Activated CD4-positive, alpha-beta memory T cell treated with anti-CD3 and anti-CD28 coated beads for 36 hours (primary cell): ENCODE measurements at places on chromosomes 4 and X. TPM values are rescaled to one million over a fixed set of nuclear protein-coding genes. Genes with fewer than 3 reads are reported as not detected.

DUX4 gene
- not detected for total RNA-seq

ESX1 gene
- not detected for total RNA-seq

TCEAL2 gene
- 0.40 TPM for total RNA-seq

SFRP2 gene
- not detected for total RNA-seq

PPP1R2C gene
- not detected for total RNA-seq

DCAF12L2 gene
- total RNA-seq = not detected

DCAF4L1 gene
- total RNA-seq = 0.10 TPM

ADH1B gene
- not detected for total RNA-seq

EGFL6 gene
- total RNA-seq = 0.58 TPM

MND1 gene
- total RNA-seq = 32.0 TPM

MAGEB1 gene
- not detected for total RNA-seq

PDK3 gene
- 39.8 TPM for total RNA-seq

GRCh38 chr4:183905081-183905592 is at the start of gene STOX2:
STOX2 (plus strand) TSS chr4:183905307; CDS start chr4:183906791, 1,484 bp downstream.
- DNase-seq = peak; percentile 22

DNA sequence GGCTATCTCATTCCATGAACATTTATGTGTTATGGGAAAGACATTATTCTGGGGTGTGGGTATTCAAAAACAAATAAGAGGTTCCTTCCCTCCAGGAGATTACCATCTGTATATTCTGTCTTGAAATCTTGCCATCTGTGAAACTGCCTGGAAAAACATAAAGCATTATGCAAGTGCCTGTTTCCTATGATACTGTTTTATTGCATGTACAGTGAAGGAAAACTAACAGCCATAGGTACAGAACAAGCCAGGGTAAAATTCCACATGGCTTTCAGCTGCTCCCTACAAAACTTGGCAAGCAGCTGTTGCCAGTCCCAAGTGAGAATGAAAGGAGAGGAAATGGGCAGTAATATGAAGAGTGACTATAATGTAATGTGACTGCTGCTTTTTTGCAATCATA is 136.0 kb downstream of the GUCY2F start:
- no peak for DNase-seq

- DNase-seq = no peak
Measured at GRCh38 chr4:189845145-189845846, 95.4 kb upstream of the FRG1 start.

DNA sequence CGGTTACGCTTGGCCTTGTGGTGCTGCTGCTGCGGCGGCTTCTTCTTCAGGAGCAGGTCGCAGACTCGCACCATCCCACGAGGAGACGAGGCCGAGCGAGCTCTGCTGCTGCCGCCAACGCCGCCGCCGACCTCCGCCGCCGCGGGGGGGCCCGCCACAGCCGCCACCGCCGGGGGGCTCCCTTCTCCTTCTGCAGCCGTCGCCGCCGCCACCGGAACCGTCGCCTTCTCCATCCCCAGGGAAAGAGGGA is 237 bp downstream of the ANKRD17 start:
- DNase-seq = no peak

DNA sequence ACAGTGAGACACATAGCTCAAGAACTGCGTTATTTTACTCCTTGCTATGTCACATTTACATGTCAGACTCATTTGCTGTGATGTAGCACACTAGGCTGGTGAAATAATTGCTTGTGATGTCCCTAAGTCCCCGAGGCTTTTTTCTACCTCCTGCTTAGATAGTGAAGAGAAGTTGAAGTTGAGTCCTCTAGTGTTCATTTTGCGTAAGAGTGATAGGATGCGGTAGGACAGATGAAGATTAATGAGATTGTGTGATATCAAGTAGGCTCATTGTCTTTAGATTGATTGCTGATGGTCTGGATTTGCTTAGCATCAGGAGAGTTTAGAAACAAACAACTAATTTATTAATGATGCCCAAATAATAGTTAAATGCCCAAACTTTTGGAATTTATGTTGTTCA is 173.6 kb upstream of the NUDT6 start:
- no peak for DNase-seq

DNA sequence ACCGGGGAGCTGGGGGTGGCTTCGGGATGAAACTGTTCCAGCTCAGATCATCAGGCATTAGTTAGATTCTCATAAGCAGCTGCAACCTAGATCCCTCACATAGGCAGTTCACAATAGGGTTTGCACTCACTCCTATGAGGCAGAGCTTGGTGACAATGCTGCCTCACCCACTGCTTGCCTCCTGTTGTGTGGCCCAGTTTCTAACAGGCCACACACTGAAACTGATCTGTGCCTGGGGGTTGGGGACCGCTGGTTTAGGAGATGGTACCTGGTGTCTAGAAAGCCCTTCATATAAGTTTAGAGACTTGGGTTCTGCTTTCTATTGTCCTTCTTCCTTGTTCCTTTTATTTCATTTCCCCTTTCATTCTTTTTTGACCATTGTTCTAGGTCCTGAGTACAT is 234.2 kb downstream of the FRAS1 start:
- DNase-seq = no peak

GRCh38 chr4:24680746-24681448 is 96.5 kb upstream of the DHX15 start:
- no peak for DNase-seq

- DNase-seq = no peak
Measured at GRCh38 chr4:30957706-30958105, 237.5 kb downstream of the PCDH7 start.

- DNase-seq = peak; percentile 20
Measured at GRCh38 chrX:78979789-78980464, 34.7 kb downstream of the P2RY10 start.

DNA sequence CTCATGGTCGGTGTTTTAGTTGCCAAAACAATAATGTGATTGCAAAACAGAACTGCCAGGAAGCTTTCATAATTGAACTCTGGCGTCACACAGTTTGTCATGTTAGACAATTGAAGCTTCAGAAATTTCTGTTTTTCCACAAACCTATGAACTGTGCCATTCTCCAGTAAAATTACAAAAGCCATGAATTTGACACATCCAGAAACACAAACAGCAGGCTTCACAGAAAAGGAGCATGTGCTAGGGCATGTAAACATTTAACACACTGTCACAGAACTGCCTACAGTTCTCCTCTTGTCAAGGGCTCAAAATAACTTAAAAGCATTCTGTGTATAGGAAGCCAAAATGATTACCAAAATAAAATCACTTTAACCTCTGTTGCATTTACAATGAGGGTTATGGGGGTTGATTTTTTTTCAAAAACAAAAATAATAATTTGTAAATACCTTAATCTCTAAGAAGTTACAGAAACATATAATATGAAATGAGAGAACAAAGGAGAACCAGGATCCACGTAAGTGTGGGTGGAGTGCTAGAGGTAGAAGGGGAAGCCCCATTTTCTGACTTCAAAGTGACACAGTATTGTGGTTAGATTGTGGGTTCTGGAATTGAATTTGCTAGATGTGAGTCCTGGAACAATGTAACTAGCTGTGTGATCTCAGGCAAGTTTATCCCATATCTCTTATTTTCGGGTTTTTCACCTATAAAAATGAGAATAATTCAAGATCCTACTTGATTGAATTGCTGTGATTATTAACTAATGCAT is 295.0 kb downstream of the CENPC start:
- DNase-seq = no peak

- DNase-seq = no peak
Measured at GRCh38 chrX:44006081-44006480, 32.9 kb upstream of the NDP start.

GRCh38 chr4:122309988-122310626 is 68.7 kb upstream of the ADAD1 start:
- DNase-seq = no peak

GRCh38 chr4:110484029-110484428 is 8.1 kb downstream of the ENPEP start:
- no peak for DNase-seq

- no peak for DNase-seq
Measured at GRCh38 chr4:111435986-111436744, 709.1 kb upstream of the FAM241A start.

GRCh38 chrX:83260288-83260687 is 247.8 kb upstream of the POU3F4 start:
- DNase-seq = no peak

- peak; percentile 8 for DNase-seq
Measured at GRCh38 chr4:76515975-76516843, 81.2 kb downstream of the SHROOM3 start.

- DNase-seq = peak; percentile 64
Measured at GRCh38 chr4:77821775-77822174, 2.6 kb upstream of the CNOT6L start.

DNA sequence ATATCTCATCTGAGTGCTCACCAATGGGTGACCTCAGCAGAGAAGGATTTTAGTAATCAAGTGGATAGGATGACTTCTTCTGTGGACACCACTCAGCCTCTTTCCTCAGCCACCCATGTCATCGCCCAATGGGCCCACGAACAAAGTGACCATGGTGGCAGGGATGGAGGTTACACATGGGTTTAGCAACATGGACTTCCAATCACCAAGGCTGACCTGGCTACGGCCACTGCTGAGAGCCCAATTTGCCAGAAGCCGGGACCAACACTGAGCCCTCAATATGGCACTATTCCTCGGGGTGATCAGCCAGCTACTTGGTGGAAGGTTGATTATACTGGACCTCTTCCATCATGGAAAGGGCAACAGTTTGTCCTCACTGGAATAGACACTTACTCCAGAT is 97.4 kb downstream of the LCORL start:
- no peak for DNase-seq

- DNase-seq = no peak
Measured at GRCh38 chr4:53009824-53010223, 147.7 kb downstream of the RASL11B start.

- DNase-seq = no peak
Measured at GRCh38 chr4:152626790-152627189, 53.0 kb downstream of the TMEM154 start.

GRCh38 chrX:110036162-110037033 is 33.5 kb downstream of the TMEM164 start:
- DNase-seq = no peak

DNA sequence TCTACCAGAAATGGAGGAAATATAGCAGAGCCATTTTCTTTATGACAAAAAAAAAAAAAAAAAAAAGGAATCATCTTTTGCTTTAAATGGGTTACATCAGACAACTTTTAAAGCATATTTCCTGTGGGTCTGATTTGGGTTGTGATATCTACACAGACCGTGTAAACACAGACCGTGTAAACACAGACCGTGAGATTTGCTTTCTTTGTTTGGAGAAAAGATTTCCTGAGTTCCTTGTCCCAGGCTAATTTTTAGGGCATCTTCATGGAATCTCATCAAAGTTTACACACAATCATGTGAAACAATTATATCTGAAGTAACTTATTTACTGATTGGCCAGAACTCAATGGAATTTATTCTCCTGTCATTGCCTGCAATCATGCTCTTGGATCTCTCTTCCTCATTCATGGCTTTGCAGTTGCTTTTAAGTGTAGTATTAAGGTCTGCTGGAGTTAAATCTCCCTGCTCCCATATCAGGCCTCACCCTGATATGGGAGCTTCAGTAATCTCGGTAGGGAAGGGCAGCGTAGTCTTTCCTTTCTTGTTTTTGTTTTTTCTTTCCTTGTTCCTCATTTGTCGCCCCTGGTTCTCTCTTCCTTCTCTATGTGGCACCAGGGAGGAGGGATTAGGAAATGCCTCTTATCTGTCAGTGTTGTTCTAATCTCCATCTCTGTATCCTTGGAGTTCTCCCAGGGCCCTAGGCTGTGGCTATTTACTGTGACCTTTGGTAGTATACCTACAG is 248.6 kb upstream of the JADE1 start:
- no peak for DNase-seq

- DNase-seq = peak; percentile 87
Measured at GRCh38 chr4:40196724-40197281, at the start of gene RHOH. RHOH (plus strand) TSS chr4:40197031; CDS start chr4:40243387, 46,356 bp downstream.

- DNase-seq = no peak
Measured at GRCh38 chr4:2634014-2634413, 97.6 kb downstream of the FAM193A start.

DNA sequence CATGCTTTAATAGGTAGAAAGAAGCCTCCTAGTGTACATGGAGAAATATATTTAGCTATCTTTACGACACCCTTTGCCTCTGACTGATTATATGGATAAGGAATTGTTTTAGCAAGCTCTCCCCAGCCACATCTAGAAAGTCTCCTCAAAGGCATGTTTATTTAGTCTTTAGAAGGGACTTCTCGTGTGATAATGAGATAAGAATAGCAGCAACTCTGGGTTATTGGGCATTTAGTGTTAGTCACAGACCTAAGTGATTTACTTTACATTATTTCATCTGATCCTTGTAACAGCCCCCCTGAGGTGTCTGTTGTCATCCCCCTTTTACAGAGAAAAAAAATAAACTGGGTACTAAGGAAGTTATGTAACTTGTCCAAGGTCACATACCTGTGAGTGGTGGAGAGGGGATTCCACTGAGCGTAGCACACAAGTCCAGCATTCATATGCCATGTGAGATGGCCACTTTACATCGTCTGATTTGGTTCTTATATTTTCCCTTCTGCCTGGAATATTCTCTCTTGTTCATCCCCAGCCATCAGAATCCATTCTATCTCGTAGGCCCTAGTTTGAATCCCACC is 77.7 kb downstream of the TSPAN7 start:
- no peak for DNase-seq

DNA sequence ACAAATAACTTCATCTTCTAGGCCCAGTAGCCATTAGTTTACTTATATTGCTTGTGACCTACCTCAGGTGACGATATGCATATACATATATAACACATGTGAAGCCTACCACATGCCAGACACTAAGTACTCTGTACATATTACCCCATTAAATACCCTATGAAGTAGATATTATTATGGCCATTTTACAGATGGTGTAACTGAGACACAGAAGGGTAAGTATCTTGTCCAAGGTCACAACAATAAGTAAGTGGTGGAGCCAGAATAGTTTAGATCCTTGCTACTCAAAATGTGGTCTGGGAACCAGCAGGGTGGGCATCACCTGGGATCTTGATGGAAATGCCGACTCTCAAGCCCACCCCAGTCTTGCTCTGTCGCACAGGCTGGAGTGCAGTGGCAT is 78.1 kb upstream of the RAPGEF2 start:
- no peak for DNase-seq

- no peak for DNase-seq
Measured at GRCh38 chr4:5989236-5990225, 28.7 kb downstream of the C4orf50 start.

DNA sequence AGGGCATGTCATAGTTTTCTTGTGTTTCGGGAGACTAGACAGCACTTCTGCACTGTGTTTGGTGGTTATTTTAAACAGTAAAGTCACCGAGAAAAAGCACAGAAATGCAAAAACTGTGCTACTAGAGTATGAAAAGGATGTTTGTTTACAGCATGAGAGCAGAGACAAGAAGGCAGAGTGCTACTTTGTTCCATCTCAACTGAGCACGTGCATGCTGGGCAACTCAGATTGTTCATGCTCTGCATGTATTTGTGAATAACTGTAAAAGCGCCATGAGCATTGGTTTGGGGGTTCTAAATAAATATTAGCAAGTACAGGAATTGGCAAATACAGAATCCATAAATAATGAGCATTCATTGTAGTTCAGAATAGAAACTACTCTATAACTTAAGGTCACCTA is 7.4 kb downstream of the EVC start:
- no peak for DNase-seq

DNA sequence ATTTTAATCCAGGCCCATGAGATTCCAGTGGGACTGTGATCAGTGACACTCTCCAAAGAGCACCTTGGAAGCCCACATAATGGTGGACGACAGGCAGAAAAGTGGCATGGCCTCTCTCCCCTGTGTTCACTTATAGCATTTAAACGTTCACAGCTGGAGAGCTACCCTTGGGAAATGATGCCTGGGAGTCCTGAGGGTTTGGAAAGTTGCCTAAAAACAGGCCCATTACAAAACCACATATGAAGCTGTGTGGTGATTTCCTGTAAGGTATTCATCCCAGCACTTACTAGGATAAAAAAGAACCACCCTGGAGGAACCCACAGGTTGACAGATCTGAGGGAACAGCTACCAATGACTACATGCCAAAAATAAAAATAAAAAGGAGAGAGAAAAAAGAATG is 193.2 kb downstream of the RASL11B start:
- no peak for DNase-seq
